ENCODE measurements at places on chromosomes 3 and 15.

GRCh38 chr3:24500806-24501205, 6.2 kb upstream of the THRB start:
- no peak for DNase-seq

DNA sequence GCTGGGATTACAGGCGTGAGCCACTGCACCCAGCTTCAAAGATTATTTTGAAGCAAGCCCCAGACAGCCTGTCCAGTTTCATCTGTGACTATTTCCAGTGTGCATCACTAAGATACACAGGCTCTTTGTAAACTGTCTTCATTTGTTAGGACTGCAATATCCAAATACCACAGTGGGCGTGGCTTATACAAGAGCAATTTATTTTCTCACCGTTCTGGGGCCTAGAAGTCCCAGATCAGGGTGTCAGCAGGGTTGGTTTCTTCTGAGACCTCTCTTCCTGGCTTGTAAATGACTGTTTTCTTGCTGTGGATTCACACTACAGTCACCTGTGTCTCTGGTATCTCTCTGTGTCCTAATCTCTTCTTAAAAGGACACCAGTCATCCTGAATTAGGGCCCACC, 59.7 kb downstream of the RLBP1 start:
- no peak for DNase-seq

DNA sequence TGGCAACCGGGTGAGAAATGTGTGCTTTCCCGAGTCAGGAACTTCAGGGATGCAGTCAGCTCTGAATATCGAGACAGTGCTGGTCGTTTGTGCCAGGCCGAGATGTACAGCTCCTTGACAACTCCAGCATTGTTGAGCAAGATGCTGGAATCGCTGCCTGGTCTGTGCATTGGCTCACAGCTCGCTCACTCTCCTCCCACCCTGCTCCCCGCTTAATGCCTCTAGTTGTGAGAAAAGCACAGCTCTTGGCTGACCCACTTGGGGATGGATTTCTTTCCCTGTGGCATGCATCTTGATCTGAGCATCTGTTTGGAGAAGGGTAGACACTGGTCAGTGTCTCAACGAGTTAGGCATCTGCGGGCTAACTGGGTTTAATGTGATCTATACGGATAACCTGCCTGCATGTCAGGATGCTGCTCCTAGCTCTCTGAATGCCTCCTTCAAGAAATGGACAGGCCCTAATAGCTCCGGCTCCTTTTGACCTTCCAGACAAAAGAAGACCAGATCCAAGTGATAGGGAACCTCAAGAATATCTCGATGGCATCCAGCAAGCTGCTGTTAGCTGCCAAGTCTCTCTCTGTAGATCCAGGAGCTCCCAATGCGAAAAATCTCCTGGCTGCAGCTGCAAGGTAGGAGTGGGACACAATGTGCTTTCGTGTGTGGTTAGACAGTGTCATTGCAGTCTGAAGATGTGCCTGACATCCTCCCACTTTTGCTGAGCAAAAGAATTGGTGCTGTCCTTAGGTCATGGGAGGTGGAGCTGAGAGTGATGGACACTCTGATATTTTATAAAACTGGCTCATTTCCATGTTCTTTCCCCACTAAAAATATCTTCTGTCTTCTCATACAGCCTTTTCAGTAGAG, 302.2 kb upstream of the TPM1 start:
- no peak for DNase-seq

- DNase-seq, result no peak
Observed at GRCh38 chr3:10505050-10505790, at the start of gene ATP2B2. Gene ATP2B2, minus strand, starts transcription at chr3:10505586. Its CDS starts 56,043 bp downstream, at chr3:10449543.

GRCh38 chr3:165133188-165133899, 55.0 kb upstream of the SI start:
- DNase-seq, result no peak

All from activated CD8-positive, alpha-beta memory T cell treated with anti-CD3 and anti-CD28 coated beads for 4 hours (primary cell).